ENCODE measurements at places on chromosomes 6 and 20.

GRCh38 chr6:35728683-35729678, 7.9 kb upstream of the ARMC12 start:
- DNase-seq, result no peak

DNA sequence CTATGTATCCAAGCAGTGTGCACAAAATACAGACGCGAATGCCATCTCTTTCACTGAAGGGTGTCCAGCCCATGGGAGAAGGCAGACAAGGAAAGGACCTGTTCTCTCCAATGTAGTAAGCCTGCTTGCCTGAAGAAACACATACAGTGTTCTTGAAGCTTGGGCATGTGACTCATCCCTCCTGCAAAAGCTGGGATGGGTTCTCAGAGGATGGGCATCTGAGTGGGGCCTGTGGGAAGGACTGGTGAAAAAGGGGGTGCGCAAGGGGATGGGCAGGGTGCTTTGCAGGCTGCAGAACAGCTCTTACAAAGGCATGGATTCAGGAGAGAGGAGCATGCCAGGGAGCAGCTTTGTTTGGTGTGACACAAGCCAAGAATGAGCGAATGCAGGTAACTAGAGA, 128.1 kb downstream of the FYN start:
- no peak for DNase-seq

- DNase-seq, result no peak
Measured at GRCh38 chr20:3193806-3194616, 10.5 kb downstream of the DDRGK1 start.

DNA sequence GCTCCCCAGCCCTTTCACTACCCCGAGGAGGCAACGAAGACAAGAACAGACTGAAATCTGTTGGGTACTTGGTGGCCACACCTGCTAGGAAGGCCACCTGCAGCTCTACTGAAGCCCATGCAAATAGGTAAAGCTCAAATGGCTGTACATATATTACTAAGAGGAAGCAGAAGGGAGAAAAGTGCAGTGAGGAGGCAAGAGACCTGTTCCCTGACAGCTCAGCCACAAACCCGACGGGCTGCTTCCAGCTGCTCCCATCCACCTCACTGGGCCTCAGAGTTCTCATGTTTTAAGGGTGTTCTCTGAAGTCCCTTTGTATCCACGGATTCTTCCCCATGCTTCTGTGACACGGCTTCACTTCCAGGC, 24.6 kb downstream of the TRAM2 start:
- no peak for DNase-seq

GRCh38 chr20:41654884-41655283, 36.7 kb upstream of the CHD6 start:
- DNase-seq, result peak; percentile 16

GRCh38 chr6:54194067-54194466, 82.8 kb downstream of the MLIP start:
- peak; percentile 26 for DNase-seq

- no peak for DNase-seq
Measured at GRCh38 chr6:152186840-152187239, 379.4 kb downstream of the ESR1 start.

DNA sequence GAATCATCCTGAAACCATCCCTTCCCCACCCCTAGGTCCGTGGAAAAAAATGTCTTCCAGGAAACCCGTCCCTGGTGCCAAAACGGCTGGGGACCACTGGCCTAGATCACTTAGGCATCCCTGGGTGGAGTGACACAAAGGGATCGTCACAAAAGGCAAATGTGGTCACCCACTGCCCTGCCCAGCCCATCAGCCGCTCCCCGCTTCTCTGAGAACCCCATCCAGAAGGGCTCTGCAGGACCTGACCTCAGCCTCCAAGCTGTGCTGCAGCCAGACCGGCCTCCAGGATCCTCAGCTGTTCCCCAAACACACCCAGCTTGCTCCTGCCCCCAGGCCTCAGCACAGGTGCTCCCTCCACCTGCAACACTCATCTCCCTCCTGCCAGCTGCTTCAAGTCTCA, 61.6 kb downstream of the PREX1 start:
- DNase-seq, result no peak

- DNase-seq, result peak; percentile 72
Measured at GRCh38 chr6:75202676-75203131, 3.1 kb downstream of the COL12A1 start.

DNA sequence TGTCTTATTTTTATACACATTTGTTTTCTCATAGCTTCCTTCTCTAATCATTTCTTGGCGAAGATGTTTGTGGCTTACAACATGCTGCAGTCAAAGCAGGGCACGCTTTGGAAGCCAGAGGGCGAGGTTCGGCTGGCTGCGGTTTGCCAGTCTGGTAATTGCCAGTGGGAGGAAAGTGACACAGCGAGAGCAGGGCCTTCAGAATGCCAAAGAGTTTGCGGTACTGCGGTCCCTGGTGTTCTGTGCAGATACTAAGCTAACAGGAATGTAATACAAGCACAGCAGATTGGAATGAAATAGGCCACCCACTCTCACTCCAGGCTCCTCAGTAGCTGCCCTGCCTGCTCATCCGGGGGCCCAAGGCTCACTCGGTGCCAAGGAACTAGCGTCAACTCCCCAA, 58.7 kb upstream of the TGM3 start:
- peak; percentile 35 for DNase-seq

All from muscle of leg (tissue), 16 donors.